ENCODE measurements at places on chromosomes 4 and X.

DNA sequence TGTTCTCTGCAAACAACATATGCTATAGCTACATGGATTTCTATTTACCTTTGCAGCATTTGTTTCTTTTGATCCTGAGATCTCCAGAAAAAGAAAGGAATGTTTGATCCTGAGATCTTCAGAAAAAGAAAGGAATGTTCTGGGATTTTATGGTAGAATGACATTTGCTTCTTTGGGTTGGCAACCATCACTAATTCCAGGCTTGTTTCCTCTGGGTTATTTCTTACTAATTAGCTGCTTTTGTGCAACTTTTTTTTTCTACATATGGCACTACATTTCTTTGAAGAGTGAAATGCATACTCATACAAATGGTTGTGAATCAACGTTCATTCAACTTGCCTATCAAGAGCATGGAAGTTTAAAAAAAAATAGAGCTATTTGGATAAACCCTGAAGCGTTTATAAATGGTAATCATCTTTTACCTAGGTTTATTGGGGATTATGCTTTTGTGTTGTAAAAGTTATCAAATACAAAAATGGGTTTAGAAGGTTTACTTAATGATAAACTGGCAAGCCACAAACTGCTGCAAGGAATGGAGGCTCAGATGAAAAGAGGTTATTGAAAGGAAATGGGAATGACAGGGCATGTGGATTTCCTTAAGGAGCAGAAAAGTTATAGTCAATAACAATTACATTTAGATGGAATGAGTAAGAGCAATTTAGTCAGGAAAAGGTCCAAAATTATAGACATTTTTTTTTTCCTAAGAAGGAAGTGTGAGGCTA is 95.6 kb upstream of the PCDH18 start:
- no peak for DNase-seq

DNA sequence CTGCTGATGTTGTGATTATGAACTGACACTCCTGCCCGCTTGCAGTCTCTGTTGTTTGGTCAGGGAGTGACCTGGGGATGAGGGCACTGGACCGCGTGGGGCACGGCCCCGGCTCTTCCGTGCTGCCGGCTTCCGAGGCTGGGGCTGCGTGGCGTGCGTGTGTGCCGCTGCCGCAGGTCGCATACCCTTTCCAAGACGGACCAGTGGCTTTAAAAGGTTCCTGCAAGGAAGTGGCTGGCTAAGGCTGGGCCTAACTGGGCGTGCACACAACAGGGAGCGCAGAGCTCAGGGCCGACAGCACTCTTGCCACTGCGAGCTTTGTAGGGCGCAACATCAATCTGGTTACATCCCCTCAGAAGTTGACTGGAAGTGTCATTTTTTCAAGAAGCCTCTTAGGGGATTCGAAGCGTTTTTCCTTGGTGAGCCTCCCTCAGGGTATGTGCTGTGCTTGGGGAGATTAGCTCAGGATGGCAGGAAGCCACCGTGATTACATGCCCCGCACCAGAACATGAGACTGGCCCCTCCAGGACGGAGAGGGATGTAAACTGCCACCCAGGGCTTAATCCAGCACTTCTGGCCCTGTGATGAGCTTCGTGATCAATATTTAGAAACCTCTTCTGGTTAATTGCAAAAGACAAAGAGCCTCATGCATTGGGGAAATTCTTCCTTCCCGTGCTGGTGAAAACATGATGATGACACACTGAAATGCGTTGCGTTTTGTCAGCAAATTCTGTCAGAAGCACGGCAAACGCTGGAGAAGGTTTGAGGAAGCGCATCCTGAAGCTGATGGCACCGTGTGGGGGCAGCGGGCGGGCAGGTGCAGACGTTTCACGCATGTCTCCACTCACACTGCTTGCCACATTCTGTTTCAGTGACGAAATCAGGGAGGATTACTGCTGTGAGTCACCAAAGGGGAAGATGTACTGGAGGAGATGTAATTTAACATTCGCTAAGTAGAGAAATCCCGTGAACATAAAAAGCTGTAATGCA is 11.1 kb downstream of the MAEA start:
- DNase-seq = peak; percentile 88

DNA sequence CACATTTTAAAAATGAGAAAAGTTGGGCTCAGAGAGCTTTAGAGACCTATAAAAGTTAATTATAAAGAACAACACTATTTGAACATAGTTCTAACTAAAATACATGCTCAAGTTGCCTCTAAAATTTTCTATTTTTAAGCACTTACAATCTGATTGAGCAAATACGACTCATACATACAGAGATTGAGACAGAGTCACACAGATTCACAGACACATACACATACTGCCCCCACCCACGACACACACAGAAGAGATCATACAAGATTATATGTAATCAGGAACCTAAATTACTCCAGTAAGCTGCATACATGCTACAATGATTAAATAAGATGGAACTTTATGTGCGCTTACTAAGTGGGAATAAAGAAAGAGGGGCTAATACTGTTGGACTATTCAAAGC is 2.7 kb upstream of the ASB5 start:
- peak; percentile 64 for DNase-seq

DNA sequence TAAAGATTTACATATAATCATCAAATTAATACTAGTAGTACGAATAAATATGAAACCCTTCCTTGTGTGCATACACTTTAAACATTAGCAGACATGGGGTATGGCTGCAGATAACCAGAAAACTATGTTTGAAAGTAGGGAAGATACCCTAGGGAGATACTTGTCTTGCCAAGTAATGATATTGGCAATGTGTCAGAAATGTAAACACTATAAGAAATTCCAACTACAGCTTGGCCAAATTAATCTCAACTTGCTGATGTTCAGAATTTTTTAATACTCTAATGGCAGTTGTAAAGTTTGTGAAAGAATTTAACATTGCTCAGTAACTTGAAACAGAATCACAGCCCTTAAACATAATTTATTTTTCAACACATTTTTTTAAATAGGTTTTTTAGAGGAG is 27.4 kb upstream of the HPGD start:
- DNase-seq = peak; percentile 53

DNA sequence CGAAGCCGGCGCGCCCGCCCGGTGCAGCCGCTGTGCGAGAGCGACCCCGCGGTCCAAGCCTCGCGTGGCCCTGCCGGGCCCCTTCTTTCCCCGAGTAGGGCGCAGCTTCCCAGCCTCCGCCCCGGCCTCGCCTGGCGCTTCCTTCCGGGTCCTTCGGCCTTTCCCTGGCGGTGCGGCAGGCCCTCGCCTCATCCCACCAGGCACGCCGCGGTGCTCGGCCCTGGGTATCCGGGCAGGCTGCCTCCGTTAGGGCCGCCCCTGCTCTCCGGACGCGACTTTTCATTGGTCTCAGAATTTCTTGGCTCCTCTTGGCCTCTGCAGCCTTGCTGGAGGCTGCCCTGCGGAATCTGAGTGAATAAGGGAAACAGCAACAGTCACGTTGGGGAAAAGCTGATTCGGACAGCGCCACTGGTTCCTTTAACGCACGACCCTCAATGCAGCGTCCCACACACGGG is 429 bp downstream of the UVSSA start:
- DNase-seq = peak; percentile 89

DNA sequence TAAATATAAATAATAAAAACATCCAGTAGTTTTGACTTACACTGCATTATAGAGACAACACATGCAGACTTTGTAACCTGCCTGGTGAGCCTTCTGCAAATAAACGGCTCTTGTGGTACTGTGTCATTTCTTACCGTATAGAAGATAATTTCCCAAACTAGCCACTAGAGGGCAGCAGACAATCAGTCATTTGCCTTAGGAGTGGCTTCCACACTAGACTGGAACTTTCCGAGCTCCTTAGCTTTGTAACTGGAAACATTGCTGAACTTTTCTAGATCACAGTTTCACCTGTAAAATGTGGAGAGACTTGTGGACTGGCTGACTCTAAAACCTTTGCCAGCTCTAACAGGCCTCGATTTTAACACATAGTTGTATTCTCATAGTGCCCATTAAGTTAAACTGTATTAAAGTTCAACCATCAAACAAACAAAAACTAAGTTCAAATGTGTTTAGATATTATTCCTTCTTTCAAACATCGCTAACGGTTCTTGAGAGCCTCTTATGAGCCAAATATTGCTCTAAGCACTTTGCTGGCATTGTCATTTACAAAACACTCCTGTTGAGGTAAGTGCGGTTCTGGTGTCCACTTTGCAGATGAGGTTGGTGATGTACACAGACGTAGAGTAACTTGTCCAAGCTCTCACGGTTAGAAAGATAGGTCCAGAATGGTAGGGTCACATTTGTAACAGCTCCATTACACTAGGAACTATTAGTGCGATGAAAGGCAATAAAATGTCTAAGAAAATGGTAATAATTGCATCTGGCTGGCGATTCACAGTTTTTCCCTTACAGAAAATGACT is 345.5 kb downstream of the ANK2 start:
- DNase-seq = peak; percentile 89

GRCh38 chrX:53440621-53441517 is 6.7 kb upstream of the HSD17B10 start:
- DNase-seq = peak; percentile 71

GRCh38 chr4:34196375-34196774 is 2047.9 kb downstream of the ARAP2 start:
- DNase-seq = no peak

DNA sequence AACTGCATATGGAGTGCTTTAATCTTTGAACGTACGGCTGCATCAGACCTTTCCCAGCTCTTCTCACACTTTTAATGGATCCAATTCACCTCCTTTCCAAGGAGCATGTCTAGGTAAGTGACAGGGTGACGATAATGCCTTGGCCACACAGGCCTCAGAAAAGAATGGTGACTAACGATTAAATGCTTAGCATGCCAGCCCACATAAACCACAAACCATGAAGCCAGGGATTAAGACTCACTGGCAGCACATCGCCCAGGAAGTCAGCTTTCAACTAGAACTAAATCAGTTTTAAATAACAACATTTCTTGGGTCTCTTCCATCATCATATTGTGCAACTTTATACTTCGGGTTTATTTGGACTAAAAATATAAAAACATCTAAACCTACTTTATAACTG is 28.7 kb downstream of the INPP4B start:
- DNase-seq = peak; percentile 96

DNA sequence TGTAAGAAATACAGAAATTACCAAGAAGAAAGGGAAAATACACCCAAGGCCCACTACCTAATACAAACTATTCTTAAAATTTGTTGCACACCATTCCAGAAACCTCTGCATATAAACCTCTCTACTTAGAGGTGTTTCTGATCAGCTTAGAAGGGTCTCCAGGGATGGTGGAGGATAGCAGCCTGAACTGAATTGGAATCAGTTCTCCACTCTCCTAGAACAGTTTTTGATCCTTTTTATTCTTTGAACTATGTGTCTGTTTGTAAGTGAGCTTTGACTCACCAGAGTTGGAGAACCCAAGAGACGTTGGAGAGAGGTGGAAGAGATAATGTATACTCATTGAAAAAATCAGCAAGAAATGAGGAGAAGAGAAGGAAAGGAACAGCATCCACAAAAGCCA is 96.6 kb upstream of the OTUD4 start:
- DNase-seq = no peak

DNA sequence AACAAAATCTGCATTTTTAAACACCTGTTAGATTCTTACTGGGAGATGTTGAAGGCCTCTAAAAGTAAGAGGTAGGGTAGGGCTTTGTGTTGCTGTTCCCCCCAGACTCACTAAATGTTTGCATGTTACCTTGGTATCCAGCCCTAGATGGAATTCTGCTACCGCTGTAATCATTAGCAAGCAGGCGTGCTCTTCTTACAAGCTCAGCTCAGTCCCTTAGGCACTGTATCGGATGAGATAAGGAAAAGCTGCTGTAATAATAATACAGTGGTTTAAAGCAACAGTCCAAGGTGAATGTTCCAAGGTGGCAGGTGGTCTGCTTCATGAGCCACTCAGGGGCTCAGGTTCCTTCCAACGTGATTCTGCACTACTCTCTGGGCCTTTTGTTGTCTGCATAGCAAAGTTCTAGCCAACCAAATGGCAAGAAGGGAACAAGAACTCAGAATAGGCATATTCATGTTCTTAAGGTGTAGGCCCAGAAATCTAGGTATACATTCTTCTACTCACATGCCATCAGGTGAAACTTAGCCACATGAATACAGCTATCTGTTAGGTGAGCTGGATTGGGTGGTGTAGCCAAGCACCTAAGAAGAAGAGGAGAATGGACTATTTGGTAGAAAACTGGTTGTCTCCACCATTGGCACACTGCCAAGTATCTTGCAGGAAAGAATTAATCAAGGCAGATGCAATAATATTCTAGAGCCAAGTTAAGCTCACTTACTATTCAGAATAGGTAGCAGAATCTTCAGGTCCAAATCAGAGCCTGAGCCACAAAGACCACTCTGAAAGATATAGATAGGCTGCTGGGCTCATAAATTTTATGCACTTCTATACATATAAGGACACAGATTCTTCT is 46.0 kb downstream of the COQ2 start:
- no peak for DNase-seq

GRCh38 chr4:60016971-60017370 is 1183.2 kb upstream of the ADGRL3 start:
- DNase-seq = no peak

All from fibroblast of mammary gland (primary cell).